ENCODE measurements at places on chromosomes 7 and 10.

DNA sequence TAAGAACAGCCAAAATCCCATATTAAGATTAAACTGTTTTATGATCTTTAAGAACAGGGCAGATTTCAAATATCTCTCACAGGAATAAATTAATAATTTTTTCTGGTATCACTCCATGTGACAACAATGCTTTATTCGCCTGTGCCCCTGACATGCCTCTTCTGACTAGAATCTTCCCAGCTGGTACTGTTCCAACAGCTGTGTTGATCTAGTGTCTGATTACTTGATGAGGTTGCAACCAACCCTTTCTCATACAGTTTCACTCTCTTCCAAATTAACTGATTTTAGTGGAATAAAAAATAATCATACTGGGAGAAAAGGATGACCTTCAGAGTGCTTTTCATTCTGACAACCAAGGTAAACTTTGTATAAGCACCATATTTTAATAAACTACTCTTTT lies 151.9 kb downstream of the CHRM2 start:
- DNase-seq, result no peak

DNA sequence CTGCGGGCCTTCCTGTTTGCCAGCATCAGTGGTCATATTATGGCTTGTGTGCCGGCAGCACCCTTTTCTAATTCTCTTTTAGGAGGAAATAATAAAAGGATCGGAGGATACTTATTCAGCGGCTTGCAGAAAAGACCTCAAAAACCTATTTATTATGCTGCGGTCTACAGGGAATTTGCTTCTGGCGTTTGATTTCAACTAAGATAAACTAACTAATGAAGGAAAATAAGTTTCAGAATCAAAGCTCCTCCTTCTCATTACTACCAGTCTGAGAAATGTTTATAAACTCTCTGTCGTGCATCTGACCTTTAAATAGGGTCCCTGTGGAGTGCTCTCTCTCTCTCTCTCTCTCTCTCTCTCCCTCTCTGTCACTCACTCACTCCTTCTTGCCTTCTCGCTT lies 335.0 kb upstream of the GLI3 start:
- no peak for DNase-seq

GRCh38 chr10:35103882-35104281 lies 13.7 kb upstream of the CUL2 start:
- no peak for DNase-seq

GRCh38 chr10:55631071-55631654 lies 729.9 kb downstream of the ZWINT start:
- DNase-seq, result peak; percentile 46

DNA sequence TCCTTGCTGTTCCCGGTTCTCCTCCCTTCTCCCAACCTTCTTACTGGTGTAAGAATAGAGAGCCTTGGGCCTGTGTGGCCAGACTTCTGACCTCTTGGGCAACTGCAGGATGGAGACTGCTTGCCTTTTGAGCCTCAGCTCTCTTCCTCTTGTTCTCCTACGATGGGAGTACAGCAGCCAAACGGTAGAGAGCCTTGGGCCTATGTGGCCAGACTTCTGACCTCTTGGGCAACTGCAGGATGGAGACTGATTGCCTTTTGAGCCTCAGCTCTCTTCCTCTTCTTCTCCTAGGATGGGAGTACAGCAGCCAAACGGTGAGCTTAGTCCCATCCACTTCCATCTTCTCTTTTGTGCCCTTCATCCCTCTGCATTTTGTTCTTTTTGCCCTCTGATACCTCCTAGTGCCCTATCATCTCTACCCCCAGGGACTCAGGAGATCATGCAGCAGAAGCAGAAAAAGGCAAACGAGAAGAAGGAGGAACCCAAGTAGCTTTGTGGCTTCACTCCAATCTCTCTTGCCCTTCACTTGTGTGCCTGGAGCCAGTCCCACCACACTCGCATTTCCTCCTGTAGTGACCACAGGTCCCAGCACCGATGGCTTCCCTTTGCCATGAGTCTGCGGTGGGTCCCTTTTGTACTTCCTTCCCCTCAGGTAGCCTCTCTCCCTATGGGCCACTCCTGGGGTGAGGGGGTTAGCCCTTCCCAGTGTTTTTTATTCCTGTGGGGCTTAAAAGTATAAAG lies 15.3 kb downstream of the SLC25A13 start:
- DNase-seq, result no peak

- DNase-seq, result no peak
These were observed 52.0 kb downstream of the GDI2 start for GRCh38 chr10:5761220-5761619.

- DNase-seq, result peak; percentile 33
These were observed 8.3 kb upstream of the PPP1R35 start for GRCh38 chr7:100444311-100445278.

GRCh38 chr7:32154797-32155196 lies 84.6 kb upstream of the PDE1C start:
- DNase-seq, result no peak
